AG10803 (cell line): ENCODE measurements at places on chromosomes 13 and 19.

DNA sequence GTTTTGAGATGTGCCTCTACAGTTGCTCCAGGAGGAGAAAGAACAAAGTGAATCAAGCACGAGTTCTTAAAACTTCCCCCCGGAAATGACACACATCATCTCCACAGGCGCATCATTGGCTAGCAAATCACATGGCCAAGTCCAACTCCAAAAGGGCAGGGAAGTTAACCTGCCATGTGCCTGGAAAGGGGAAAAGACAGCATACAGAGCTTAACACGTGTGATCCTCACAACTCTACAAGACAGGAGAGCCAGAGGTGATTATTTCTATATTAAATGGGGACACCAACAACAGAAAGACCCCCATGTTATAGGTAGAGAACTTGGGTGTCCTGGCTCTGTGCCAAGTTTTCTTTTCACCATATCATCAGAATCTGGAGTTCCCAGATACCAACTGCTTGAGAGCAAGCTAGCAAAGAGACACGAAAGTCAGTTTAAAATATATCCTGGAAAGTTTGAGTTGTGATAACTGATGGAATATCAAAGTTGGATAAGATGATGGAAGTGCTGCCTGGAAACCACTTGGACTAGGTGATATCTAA, 871.1 kb downstream of the UQCRFS1 start:
- DNase-seq: no peak

GRCh38 chr13:97757807-97758206, 195.7 kb upstream of the IPO5 start:
- DNase-seq: no peak

DNA sequence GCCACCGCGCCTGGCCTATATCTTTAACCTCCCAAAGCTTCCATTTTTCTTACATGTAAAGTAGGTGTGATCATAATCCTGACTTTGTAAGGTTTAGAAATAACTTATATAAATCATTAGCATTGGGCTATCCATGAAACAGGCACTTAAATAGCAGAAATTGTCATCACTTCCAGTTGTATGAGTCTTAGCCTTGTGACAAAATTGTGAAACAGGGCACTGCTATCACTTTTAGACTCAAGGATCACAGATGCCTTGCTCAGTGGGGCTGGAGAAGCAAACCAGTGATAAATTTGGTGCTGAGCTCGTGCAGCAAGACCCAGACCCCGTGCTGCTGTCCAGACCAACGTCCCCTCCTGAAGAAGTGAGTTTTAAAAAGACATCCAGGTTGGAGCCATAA, 209.7 kb downstream of the KATNAL1 start:
- no peak for DNase-seq

DNA sequence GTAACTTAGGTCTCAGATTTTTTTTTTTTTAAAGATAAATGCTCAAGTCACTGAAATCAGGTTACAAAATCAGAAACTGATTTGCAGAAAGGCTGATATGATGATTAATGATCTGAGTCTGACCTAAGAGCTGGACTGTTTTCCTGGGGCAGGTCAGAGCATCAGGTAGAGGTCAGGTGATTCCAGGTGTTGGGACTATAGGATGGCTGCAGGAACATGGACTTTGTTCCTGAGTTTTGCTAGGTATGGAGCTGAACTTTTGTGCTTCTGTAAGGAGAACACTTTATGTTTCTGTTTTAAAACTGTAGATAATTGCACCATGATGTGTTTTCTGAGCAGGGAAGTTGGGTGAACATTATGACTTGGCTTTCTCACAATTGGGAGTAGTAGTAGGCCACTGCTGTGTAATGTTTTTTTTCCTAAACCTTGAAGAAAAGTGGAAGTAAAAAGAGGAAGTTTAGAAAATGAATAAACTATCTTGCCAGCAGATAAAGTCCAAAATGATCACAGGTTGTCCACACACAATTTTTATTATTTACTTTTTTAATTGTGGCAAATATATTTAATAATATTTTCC, 297.2 kb downstream of the DCT start:
- no peak for DNase-seq

DNA sequence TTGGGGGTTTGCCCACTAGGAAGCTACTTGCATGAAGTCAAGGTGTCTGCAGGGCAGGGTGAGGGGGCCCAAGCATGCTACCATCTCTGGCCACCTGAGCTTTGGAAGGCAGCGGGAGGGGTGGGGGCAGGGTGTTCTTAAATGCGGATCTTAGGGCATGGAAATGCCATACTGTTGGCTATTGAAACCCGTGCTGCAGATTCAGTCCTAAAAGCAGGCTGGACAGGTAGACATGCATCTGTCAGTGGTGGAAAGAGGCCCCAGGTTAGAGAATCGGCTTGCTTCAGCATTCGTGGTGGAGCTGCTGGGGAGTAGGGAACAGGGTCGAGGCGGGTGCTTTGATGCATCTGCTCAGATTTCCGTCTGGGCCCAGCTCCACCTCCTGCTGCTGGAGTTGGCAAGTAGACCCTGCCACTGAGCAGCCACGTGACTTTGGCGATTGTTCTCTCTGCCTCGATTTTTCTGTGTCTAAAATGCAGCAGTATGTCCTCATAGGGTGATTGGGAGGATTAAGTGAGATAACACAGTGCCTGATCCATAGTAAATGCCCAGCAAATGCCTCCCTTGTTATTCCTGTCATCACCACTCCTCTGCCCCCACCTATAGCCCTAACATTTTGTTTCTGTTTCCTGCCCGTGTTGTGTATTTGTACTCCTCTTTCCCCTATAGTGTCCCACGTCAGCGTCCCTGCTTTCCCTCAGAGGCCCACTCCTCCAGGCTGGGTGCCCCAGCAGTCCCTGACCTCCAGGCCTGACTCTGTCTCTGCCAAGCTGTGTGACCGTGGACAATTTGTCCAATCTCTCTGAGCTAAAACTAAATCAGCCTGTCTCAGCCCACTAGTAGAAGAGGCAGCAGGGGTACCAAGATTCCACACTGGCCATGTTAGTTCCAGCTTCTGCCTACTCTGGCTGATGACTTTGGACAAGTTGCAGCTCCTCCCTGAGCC, 5.8 kb downstream of the PPP1R37 start:
- DNase-seq: peak; percentile 33

GRCh38 chr19:8513036-8513686, 806 bp downstream of the ZNF414 start:
- no peak for DNase-seq

GRCh38 chr13:60275208-60275607, 111.5 kb upstream of the DIAPH3 start:
- no peak for DNase-seq

GRCh38 chr13:50643060-50643459, 200.4 kb downstream of the DLEU7 start:
- no peak for DNase-seq

GRCh38 chr13:25059958-25060357, 36.0 kb upstream of the PABPC3 start:
- DNase-seq: no peak

- DNase-seq: peak; percentile 88
Observed at GRCh38 chr19:45613926-45614725, 12.1 kb upstream of the GPR4 start.

DNA sequence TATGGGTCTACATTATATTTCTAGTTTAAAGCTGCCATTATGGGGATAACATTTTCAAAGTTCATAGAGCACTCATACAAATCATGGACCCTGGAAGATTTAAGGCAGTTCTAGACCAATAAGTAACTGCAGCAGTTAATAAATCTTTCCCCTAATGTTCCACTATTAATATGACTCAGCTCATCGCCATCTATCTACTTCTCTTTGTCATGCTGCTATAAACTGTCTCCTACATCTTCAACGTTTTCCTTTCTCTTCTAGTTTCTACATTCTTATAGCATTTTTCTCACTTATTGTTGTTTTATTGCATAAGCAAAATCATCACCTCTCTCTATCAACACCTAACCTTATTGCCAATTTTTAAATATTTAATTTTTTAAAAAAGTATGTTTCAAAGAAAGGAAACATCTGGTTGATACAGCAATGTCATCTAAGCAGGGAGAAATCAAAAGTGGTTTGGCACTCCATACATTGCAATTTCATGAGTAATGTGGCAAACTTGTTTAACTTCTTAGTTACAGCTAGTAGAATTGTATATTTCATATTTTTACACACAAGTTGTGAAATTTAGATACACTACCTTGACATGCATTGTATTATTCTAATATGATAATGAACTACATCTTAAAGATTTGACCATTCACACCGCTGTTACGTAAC, 1500.4 kb upstream of the MIR17HG start:
- no peak for DNase-seq

DNA sequence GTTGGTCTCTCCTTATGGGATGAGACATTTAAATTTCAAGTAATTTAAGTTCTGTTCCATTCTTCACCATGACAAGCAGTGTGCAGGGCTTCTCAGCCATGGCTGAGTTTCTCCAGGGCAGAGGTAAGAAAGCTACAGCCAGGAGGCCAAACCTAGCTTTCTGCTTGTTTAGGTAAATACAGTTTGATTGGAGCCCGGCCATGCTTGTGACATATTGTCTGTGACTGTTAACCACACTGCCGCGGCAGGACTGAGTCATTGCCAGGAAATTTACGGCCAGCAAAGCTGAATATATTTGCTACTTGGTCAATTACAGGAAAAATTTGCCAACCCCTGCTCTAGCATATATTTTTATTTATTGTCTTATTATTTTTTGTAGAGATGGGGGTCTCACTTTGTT, 10.7 kb downstream of the NLRP8 start:
- no peak for DNase-seq

DNA sequence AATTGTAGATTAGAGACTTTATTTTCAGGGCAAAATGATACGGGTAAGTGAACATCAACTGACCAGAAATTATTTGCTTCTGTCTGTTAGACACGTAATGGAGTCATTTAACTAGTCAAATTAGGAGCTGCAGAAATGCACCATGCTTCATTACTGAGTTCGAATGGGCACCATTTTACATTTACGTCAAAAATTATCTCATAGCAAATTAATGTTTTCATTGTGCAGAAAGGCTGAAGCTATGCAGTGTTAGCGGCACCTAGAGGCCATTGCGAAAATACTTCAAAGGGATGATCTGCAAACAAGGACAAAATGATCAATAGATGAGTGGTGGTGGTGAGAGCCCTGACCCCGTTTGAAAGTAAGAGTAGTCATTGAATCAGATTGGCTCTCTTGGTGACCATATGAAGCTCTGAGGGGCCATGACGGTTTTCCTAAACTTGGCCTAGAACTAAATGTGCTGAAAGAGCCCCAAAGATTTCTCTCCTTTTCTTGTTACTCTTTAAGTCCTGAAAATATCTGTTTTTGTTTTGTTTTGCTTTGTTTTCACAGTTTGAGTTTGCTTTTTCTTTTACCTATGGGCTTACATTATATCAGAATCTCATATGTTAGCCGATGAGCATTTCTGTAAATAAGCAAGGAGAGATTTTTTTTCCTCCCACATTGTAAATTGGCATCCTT, 277.9 kb downstream of the ZNF536 start:
- DNase-seq: peak; percentile 68

- no peak for DNase-seq
Observed at GRCh38 chr19:30094756-30095140, 152.7 kb downstream of the URI1 start.

- DNase-seq: no peak
Observed at GRCh38 chr13:23560571-23561089, 9.6 kb upstream of the TNFRSF19 start.

- DNase-seq: peak; percentile 63
Observed at GRCh38 chr19:10390652-10391286, 10.4 kb upstream of the TYK2 start.

DNA sequence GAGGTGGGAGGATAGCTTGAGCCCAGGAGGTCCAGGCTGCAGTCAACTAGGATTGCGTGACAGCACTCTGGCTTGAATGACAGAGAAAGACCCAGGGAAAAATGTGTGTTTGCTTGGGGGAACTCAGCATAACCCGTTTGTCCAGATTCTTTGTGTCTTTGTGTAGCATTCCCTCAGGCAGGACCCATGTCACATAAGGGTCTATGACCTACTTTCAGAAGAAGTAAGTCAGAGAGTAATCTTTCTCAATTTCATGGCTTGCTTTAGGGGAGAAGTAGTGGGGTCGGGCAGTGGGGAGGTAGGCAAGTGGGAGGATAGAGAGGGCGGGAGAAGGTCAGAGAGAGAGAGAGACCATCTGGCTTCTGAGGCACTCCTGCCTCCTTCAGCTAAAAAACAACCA, 11.9 kb upstream of the PSPC1 start:
- DNase-seq: no peak

DNA sequence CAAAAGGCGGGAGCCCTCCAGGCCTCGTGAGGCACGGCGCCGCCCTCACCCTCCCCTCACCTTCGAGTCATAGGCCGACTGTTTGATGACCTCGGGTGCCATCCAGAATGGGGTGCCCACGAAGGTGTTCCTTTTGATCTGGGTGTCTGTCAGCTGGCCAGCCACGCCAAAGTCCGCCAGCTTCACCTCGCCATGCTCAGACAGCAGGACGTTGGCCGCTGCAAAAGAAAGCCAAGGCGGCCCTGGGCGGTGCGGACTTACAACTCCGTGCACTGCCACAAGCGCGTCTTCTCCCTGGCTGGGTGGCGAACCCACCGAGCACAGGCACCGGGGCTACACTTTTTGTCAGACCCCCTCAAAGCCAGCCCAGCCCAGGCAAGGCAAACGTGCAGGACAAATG, 102.1 kb downstream of the STK24 start:
- DNase-seq: no peak

DNA sequence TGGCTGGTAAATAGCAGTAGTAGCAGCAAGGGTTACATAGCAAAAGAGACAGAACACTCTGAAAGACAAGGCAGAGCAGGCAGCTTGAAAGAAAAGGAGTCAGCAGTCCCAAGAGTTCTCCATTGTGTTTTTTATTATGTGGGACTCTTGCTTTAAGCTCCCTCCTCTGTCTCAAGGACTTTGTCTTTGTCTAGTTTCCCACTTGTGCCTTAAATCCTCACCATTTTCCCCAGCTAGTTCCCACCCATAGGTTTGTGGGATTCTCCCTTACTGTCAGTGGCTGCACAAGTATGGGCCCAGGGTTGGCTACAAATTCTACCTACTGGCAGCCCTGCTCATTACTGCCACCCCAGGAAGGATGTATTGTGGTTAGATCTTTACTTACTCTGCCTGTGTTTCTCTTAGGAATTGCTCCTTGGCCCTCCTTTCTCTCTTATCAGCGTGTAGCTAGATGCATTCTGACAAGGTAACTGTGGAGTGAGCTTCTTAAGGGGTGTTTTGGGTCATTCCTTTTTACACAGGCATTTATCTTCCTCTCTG, 413.4 kb upstream of the PCDH9 start:
- DNase-seq: no peak

DNA sequence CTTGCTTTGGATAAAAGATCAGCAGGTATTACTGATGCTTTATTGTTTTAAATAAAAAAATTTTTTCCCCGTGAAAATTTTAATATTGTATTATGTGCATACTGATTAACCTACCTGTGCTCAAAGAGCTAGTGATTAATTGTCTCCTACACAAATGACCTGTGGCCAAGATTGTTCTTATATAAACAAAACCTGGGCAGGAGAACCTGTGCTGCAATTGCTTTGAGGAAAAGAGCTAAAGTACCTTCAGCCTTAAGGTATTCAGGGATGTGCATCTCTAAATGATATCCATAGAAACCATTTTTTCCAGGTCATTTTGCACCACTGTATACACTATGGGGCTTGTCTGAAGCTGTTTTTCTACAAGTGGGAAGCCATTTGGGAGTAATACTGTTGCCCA, 1.2 kb downstream of the FRY start:
- DNase-seq: no peak
